DMS53 (cell line): ENCODE measurements at places on chromosomes 16 and 17.

DNA sequence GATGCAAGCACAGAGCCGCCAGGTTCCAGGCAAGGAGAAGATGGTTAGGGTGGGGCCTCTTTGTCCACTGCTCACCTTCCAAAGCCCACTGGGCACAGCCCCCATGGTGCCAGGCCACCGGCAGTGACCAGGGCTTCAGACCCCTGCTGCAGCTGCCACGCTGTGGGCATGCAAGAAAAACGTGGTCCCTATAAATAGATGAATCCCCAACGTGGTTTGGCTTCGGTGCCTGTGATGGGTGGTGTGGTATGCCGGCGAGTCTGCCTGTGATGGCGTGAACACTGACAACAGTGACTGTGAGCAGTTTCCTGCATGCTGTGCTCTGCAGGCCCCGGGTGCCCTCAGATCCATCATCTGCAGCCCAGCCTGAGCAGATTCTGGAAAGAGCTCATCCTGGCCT, 36.6 kb downstream of the RAB11FIP4 start:
- no peak for DNase-seq

- DNase-seq, result no peak
Measured at GRCh38 chr16:8864480-8865110, 4.2 kb downstream of the CARHSP1 start.

- DNase-seq, result no peak
Measured at GRCh38 chr17:1179112-1179817, 516 bp downstream of the ABR start.

DNA sequence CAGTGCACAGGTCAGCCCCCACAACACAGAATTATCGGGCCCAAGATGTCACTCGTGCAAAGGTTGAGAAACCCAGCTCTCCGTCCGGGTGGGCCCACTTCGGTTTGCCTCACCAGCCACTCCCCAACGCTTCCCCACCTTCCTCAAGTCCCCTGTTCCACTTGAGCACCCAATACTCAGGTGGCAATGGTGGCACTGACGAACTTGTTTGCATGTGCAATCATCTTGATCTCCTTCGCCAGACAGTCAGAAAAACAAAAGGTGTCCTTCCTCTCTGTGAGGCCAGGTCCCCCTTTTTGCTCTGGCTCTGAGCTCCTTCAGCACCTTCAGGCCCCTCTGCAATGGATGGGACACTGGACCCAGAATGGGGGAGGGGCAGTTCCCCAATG, 3.7 kb downstream of the GGA2 start:
- DNase-seq, result no peak

GRCh38 chr17:13352747-13353415, 248.8 kb downstream of the HS3ST3A1 start:
- no peak for DNase-seq

DNA sequence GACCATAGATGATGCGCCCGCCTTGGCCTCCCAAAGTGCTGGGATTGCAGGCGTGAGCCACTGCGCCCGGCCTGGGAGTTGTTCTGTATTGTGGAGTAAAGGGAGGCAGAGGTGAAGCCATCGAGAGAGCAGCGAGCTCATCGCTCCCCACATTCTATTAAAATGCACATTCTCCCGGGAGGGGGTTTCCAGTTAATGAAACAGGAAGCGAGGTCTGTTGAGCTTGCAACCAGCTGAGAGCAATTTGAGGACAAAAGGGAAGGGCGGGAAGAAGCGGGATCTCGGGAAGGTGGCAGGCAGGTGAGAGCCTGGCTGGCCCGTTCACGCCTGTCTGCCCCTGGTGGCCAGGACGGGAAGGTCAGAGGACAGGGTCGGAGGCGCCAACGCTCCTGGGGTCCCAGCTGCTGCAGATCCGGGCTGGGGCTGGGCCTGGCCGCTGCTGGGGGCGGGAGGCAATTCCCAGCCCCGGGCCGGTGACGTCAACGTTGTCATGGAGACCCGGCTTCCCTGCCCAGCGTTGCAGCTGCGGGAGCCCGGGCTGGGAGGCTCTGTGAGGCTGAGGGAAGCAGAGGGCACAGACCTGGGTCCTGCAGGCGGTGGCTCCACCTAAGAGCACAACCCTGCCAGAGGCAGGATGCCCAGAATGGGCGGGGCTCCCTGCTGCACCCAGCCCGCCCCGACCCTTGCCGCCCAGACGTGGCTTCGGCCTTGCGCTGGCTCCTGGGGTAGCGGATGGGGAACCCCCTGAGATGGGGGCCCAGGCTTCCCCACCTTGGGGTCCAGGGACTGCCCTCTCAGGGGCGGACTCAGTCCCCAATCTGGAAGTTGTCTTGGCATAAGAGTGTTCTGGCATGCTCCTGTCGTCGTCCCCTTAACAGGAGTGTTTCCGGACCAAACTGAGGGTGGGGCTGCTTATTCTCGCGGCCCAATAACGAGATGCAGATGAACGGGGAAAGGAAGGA, 48.7 kb upstream of the PLCG2 start:
- DNase-seq, result peak; percentile 97

GRCh38 chr16:66144641-66145040, 221.8 kb upstream of the CDH5 start:
- DNase-seq, result no peak

GRCh38 chr16:50050802-50051201, 15.0 kb upstream of the HEATR3 start:
- DNase-seq, result no peak

GRCh38 chr16:74094962-74095361, 201.7 kb upstream of the PSMD7 start:
- DNase-seq, result no peak

- no peak for DNase-seq
Measured at GRCh38 chr16:35370617-35371016, 1911.2 kb downstream of the TP53TG3F start.

GRCh38 chr17:76074390-76075363, at the start of gene GALR2:
Gene GALR2 (plus strand): TSS chr17:76074781. CDS start chr17:76074884, 103 bp downstream.
- DNase-seq, result peak; percentile 53

DNA sequence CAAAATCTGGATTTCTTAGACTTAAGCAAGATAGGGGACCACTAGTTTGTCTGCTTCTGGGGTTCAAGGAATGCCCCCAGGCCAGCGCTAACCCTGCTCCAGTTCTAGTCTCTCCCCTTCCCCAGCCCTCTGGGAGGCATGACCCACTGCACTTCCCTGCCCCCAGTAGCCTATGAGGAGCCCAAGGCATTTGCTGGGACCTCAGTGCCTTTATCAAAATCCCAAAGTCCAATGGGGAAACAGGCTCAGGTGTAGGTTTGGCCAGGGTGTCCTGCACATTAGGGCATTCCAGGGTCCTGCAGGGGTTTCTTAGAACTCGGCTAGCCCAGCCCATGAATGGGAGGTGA, 1.2 kb downstream of the IL4R start:
- no peak for DNase-seq

DNA sequence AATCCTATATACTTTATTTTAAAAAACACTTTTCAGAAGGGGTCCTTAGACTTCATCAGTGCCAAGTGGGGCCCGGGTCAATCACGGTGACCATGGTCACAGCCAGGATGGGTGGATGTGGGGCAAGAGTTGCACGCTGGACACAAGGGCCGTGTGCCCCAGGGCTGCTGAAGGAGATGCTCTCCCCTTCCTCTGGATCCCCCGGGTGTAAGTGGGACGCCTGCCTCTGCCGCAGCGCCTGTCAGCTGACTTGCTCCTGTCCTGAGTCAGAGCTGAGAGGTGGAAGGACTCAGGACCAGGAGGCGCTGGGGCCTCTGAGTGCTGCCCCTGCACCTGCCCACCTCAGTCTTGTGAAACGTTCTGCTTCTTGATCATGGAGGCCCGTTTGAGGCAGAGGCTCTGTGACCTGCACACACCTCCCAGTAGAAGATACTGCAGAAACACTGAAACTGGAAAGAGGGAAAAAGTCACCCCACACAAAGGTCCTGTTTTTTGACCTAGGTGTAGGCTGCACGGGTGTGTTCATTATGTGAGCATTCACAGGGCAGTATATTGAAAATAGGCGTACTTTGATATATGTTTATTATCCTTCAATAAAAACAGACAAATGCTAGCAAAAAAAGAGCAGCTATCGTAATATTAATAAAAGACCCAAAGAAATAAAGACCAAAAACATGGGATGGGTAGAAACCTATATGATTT, 40.9 kb upstream of the BAHCC1 start:
- DNase-seq, result no peak

DNA sequence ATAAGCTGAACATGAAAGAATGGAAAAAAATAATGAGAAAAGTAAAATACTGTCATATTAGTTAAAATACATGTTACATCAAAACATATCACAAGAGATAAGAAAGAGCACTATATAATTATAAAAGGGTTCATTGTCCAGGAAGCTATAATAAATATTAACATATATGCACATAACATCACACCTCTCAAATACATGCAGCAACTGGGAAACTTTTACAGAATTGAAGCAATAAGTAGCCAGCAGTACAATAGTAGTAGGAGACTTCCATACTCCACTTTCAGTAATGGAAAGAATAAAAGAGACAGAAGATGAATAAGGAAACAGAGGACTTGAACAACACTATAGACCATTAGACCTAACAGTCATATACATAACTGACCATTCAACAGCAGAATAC, 90.4 kb downstream of the AHSP start:
- no peak for DNase-seq

DNA sequence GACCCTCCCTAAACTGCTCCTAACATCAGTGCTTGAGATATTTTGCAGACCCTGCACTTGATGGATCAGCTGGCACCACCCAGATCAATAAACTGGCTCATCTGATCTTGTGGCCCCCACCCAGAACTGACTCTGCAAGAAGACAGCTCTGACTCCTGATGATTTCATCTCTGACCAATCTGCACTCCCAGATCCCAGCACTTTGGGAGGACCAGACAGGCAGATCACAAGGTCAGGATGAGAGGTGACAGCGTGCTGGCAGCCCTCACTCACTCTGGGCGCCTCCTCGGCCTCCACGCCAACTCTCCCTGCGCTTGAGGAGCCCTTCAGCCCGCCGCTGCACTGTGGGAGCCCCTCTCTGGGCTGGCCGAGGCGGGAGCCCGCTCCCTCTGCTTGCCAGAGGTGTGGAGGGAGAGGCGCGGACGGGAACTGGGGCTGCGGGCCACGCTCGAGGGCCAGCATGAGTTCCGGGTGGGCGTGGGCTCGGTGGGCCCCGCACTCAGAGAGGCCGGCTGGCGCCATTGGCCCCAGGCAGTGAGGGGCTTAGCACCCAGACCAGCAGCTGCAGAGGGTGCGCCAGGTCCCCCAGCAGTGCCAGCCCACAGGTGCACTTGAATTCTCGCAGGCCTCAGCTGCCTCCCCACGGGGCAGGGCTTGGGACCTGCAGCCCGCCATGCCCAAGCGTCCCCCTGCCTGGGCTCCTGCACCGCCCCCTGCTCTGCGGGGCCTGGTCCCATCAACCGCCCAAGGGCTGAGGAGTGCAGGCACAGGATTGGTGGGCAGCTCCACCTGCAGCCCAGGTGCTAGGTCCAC, 2.4 kb upstream of the C16orf54 start:
- no peak for DNase-seq

GRCh38 chr17:7241783-7242716, at the start of gene GABARAP:
Gene GABARAP (minus strand): TSS chr17:7242449. CDS start chr17:7242330, 119 bp downstream.
- DNase-seq, result peak; percentile 96

- DNase-seq, result no peak
Measured at GRCh38 chr17:73971127-73971526, 232.4 kb upstream of the RPL38 start.

DNA sequence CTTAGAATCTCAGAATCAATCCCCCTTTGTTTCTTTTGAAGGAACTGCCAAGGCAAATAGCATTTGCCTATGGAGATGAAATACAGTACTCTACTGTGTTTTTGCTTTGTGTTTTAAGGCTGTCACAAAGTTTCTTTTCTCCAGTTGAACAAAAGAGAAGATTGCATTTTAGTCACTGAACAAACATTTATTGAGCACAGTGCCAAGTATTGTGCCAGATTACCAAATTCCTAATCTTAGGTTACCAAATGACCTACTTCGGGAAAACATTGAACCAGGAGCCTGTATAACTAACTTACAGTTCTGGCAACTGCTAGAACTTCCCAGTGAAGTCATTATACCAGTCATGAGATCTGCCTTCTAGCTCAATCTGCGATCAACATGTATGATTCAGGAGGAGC, 3.0 kb upstream of the UBB start:
- no peak for DNase-seq

- DNase-seq, result no peak
Measured at GRCh38 chr16:22672830-22673210, 141.1 kb upstream of the HS3ST2 start.

DNA sequence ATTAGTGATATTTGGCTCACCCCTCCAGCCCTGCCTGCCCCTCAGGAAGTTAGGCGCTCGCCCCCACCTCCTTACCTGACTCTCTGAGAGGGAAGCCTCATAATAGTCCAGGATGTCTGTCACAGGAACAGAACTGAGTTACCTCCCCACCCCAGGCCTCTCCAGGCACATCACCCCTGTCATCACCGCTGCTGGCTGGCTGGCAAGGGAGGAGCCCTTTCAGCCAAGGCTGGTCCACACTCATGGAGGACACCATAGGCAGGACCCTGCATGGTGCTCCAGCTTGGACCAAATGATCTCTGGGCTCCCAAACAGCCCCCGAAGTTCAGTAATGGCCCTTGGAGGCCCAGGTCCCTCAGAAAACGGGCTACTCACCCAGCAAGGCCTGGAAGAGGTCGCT, 1.5 kb downstream of the DLG4 start:
- no peak for DNase-seq

- DNase-seq, result no peak
Measured at GRCh38 chr16:84979516-84979915, 31.8 kb downstream of the ZDHHC7 start.

GRCh38 chr17:327296-327695, 25.3 kb downstream of the RPH3AL start:
- DNase-seq, result no peak

- DNase-seq, result no peak
Measured at GRCh38 chr17:57444682-57445450, 188.5 kb downstream of the MSI2 start.

DNA sequence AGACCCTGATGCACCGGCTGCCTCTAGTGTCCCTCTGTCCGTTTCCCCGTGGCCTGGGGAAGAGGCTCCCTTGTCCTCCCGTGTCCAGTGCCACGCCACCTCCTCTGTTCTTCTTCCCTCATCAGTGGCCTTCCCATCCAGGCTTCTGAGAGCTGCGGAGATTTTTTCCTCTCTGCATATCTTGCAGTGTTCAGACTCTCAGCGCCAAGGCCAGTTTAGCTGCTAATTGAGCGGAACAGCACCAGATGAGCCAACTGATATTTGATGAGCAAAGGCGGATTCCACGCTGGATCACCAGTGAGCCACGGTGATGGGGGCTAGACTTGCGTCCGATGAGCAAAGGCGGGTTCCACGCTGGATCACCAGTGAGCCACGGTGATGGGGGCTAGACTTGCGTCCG, 257.6 kb downstream of the FOXL1 start:
- DNase-seq, result no peak

GRCh38 chr17:58414596-58414997, 2.7 kb downstream of the RNF43 start:
- peak; percentile 55 for DNase-seq
